ENCODE measurements at places on chromosomes 7 and 10.

DNA sequence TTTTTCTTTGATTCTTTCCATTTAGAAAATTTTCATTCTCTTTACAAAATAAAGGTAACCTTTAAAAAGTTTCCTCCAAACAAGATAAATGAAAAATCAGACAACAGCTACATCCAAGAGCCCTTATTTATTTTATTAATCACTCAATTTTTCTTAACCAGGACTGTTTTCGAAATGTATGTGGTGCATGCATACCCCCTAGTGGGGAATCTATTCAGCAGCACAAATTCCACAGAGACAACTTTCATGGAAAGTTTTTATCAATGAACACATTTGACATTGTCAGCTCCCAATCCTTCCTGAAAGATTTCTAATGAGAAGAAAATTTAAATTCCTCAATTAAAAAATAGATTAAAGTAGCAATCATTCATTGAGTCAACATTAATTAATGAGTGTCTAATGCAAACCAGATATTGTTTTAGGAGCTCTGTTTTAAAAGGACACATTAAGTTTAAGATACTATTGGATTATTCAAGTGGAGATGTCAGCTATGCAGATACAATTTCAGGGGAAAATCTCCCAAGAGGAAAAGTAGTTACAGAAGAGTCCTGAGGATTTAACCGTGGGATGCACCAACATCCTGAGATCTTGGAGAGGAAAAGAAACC, 5.2 kb upstream of the HTR7 start:
- DNase-seq = no peak

DNA sequence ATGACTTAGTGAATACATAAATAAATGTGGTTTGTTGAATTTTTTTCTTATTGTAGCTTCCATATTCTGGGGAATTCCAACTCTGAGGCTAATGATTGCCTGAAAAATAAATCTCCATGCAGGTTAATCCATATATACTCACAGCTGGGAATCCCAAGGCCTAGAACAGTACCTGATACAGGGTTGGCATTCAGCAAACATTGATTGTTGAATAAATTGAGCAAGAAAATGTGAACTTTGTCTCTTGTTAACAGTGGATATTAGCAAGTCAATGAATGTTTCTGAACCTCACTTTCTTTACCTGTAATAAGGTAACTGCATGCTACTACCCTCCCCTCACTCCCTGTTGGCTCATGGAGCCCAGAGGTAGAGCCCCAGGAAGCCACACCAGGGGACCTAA, 253.6 kb upstream of the AOAH start:
- DNase-seq = no peak

- DNase-seq = no peak
Observed at GRCh38 chr10:13038391-13038790, 36.9 kb upstream of the CCDC3 start.

DNA sequence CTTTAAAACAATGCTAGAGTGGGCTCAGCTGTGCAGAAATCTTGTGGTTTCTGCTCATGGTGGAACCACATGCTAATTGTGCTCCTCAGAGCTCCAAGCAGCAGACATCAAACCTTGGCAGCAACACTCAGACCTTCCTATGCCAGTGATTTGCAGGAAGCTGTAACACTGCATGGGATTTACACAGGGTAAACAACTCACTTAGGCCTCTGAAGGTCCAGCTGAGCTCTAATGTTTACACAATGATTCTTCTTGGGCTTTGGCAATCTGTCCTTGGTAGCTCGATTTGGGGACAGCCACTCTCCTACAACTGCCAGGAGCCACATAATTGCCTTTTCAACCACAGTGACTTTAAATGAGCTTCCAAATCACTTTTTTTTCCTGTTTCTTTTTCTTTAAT, 97.7 kb upstream of the PDLIM1 start:
- no peak for DNase-seq

GRCh38 chr7:88546808-88547207, 212.7 kb upstream of the ZNF804B start:
- no peak for DNase-seq

All from T-cell (primary cell).